ENCODE measurements at places on chromosomes 16 and 17.
A peak's percentile ranks its signal among the peaks of the same experiment; 100 is the strongest.

DNA sequence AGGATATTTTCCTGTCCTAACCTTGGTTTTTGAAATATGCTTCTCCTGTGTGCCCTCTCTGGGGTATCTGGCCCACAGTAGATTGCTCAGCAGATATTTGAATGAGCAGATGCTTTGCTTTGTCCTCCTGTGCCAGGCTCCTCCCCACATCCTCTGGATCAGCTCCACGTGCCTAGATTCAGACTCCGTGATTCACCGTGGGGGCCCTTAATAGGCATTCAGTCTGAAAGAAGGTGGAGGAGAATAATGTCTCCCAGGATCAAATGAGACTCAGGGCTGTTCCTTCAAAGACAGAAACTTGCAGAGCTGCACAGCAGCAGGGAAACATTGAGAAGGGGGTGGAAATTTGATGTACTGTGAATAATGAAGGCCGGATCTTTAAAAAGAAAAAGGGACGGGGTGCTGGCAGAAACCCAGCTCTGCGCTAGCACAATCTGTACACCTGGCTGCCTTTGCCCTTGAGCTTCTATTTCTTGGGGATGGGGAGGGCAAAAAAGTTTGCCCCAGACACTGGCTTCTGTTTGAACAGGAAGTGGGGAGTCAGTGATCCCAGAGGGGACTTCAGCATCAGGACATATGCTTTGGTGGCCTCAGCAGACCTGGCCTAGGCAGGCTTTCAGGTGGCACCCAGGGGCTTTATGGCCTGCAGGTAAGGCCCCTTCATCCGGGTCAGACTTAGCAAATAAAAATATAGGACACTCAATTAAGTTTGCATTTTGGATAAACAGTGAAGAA lies 15.9 kb upstream of the SLC12A3 start:
- no peak for DNase-seq

DNA sequence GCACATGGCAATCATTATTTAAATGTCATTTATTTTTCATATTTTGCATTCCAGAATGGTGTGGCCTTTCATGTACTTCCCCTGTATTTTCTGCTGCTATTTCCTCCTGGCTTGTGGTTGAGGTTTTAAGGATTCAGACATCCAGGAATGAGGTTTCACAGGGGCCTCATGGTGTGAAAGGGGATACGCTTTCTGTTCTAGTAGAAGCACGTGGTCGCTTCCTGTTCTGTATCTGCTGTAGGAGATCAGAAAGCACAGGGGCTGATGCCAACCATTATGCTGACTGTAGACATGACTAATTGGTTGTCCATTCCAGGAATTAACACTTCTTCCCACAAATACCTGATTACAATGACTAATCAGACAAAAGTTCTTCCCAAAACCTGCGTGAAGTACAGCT lies 405.9 kb downstream of the SHISA9 start:
- no peak for DNase-seq

DNA sequence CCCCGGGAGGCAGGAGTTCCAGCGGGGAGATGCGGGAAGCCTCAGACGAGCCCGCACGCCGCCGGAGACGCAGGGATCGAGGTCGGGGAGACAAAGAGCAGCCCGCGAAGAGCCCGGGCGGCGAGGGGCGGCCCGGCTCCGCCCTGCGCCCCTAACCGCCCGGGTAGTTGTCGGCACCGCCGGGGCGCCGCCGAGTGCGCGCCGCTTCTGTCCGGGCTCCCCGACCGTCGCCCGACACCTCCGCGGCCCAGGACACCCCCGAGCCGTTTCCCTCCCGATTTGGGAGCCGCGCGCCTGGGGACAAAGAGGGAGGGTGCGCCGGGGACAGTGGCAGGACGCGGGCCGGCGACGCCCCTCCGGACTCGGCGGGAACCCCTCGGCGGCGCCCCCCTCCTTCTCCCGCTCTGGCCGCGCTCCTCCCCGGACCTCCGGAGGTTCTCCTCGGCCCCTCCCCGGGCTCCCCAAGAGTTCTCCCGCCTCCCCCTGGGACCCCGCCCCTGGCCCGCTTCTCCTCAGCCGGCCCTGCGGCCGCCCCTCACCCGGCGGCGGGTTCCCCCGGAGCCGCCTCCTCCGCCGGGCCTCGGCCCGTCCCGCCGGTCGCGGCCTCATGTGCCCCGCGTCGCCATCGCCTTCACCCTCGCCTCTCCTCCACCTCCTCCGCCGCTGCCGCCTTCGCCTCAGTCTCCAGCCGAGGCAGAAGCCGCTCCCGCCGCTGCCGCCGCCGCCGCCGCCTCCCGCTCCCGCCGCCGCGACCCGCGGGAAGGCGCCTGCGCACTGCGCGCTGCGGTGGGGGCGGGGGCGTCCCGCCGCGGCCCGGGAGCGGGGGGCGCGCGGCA lies at the start of gene GJC1:
GJC1 (minus strand) TSS at position 765 of the 836 bp plus-strand sequence. CDS start 24,470 bp downstream, outside the sequence.
- no peak for DNase-seq

- no peak for DNase-seq
These were observed 121.1 kb downstream of the SLC39A11 start for GRCh38 chr17:72971226-72971880.

DNA sequence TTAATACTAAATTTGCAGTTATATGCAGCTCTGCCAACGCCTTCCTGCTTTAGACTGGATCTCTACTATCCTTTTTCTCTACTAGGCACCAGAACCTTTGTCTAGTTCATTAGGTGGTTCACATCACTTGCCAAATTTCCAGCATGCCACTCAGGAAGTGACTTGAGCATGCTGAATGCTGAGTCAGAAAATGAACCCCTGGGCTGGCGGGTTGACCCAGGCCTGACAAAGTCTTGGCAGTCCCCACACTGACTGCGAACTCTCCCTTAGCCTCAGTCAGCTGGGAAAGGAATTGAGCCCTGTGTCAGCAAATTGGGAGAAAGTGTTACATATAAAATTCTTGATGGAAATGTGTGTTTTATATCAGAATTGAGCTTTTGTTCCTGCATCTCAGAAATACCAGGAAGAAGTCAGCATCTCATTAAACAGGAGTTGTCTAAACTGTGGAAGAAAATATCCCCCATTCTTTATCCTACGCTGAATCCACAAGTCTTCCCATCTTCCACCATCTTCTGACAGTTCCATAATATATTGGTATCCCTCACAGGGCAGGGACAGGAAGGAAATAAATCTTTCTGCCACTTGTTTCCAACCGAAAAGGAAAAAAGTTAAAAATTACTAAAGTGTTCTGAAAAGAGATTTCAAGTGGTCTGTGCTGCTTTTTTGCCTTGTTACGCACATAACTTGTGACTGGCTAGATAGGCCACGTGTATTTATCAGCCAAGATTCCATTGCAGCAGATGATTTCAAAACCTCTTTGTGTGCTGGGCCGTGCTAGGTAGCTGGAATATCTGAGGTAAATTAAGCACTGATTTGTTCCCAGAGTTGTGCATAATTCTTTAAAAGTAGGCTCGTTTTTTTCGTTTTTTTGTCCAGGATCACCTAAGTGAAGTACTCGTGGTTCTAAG lies 16.7 kb upstream of the SLC12A3 start:
- DNase-seq = no peak

DNA sequence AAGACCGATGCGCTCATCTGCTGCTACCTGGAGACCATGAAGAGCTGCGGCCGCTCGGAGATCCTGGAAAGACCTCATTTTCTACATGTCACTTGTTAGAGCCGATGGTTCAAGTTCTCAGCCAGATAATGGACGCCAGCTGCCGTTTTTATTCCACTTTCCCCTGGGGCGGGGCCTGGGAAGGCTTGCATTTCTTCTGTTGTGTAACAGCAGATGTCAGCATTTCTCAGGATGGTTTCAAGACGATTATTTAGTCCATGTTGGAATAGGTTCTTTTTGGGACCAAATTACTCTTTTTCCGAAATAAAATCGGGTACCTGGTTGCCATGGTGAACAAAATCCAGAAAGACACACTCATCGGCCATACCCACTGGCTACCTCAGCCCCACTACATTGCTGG lies 1418.3 kb downstream of the CDH11 start:
- DNase-seq = no peak

DNA sequence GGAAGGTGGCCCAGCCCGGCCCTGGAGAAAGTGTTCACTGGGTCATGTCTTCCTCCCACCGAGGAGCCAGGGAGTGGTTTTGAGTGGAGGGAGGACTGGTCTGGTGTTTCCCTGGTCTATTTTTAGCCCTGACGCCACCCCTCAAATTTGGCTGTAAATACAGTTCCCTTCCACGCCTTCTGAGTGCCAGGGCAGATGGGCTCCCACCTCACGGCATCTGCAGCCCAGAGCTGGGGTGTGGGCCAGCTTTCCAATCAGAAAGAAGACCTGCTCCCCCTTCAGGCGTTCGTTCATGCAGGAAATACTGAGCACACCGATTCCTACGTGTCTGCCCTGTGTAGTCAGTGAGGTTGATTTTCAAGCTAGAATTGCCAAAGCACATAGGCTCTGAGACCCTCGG lies 53.7 kb downstream of the SNX20 start:
- peak; percentile 27 for DNase-seq

GRCh38 chr17:74237321-74237720 lies 23.9 kb downstream of the TTYH2 start:
- DNase-seq = no peak

- DNase-seq = no peak
These were observed at the start of gene RNF112 for GRCh38 chr17:19410875-19411620. Gene RNF112 (plus strand): TSS chr17:19411232. CDS start chr17:19411409, 177 bp downstream.

- DNase-seq = no peak
These were observed 129.9 kb downstream of the RAP1GAP2 start for GRCh38 chr17:2926019-2926650.

DNA sequence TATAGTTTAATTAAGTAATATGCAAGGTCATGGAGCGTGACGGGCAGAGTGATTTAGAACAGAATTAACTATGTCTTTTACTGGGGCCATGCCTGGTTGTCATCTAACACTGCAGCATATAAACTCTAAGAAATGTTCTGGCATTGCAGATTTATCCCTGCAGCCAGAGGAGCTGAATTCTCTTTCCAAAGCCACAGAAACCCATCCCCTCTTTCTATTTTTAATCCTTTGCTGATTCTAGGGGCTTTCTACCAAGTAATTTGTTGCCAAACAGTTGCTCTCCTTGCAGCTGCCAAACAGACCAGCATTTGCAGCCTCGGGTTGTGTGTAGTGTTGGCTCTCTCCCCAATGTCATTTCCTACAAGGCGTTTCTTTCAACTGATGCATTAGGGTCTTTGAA lies 243.2 kb upstream of the MON1B start:
- no peak for DNase-seq

DNA sequence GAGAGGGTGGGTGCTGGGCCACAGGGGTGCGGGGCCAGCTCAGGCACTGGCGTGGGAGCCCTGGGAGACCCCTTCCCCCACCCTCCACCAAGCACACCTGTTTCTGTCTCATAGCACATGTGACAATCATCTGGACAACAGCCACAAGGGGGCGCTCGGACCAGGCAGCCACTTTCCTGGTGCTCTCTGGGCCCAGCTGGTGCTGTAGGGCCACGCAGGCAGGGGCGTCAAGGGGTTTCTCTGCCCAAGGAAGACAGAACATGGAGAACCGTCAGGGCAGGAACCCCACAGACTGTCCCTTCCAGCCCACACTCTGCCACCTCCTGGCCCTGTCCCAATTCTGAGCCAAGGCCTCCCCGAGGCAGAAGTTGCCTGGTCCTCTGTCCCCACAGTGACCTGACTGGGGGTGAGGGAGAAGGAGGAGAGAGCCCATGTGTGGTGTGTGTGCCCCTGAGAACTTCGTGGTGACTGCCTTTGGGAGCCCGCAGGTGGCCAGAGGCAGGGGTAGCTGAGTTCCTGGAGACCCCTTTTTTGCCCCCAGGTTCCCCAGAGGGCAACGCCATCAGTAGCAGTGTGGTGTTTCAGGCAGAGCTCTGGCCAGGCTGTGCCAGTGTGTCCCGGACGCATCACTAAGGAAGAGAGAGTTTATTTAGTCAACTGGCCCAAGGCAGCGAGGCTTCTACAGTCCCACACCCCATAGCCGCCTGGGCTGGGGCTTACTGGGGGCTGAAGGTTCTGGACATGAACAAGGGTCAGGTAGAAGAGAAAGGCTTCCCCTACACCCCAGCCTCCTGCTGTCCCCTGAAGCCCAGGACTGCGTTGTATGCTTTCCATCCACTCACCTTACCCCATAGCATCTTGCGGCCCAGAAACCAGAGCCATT lies 3.1 kb upstream of the SETD6 start:
- peak; percentile 81 for DNase-seq

GRCh38 chr17:882827-883585 lies 96.6 kb downstream of the NXN start:
- no peak for DNase-seq

DNA sequence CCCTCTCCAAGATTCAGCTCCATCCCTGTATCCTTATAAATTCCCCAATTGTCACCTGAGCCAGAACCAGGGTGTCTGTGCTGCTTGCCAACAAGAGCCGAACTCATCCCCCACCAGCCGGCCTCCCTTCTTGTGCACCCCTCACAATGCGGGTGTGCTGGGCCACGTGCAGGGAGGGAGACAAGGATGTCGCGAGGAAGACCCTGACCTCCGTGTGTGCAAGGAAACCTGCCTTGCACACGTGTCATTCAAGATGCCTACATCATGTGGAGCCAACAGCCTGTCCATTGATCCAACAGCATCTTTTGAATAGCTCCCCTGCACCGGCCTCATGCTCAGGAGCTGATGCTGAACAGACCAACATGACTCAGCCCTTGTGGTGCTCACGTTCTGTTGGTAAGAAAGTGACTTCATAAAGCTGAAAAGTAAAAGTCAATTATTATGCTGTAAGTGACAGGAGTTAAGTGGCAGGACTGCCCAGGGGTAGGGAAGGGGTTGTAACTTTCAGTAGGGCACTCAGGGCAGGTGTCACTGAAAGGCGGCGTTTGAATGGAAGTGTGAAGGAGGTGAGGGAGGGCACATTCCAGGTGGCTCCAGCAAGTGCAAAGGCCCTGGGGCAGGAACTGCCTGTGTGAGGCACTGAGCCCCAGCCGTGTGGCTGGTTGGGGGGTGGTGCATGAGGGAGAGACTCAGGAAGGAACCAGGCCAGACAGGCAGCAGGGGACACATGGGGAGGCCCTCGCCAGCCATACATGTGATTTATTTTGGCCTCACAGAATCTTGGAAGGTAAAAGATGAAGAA lies 302.2 kb downstream of the FOXL1 start:
- no peak for DNase-seq

DNA sequence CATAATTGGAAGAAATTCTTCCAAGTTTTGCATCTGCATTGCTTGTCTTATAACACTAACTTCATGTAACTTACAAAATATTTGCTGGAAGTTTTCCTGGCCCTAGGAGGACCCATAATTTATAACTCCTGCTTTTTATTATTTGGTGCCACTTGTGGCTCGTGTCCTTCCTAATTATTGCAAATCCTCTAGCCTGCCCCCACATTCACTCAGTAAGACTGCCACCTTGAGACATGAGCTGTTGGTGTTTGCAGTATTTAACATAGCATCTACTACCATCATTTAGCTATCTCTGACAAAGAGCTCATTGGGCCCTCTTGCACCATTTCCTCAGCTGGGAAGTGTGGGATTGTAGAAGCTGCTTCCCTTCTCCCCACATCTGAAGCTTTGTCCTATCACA lies 49.5 kb downstream of the FTO start:
- DNase-seq = no peak

GRCh38 chr17:45363498-45363897 lies 46.7 kb upstream of the MAP3K14 start:
- DNase-seq = no peak

- no peak for DNase-seq
These were observed 12.6 kb downstream of the UBN1 start for GRCh38 chr16:4859900-4860255.

GRCh38 chr16:8867932-8868415 lies 832 bp downstream of the CARHSP1 start:
- no peak for DNase-seq

GRCh38 chr17:36992701-36993100 lies 43.9 kb downstream of the AATF start:
- no peak for DNase-seq

GRCh38 chr17:57462007-57462579 lies 205.8 kb downstream of the MSI2 start:
- no peak for DNase-seq

GRCh38 chr16:69111876-69112230 lies 6.4 kb downstream of the HAS3 start:
- DNase-seq = no peak

Measured in stimulated activated CD4-positive, alpha-beta T cell treated with anti-CD3 and anti-CD28 coated beads, Interleukin-4, amount 100 ng/mL, for 48 hours (primary cell).